SW480 (cell line): ENCODE measurements at places on chromosomes 5 and 9.
A peak's percentile ranks its signal among the peaks of the same experiment; 100 is the strongest.

- no peak for DNase-seq
Measured at GRCh38 chr5:88741964-88742363, 141.0 kb downstream of the MEF2C start.

GRCh38 chr9:84756731-84757130, 87.2 kb downstream of the NTRK2 start:
- no peak for DNase-seq

- no peak for DNase-seq
Measured at GRCh38 chr9:134419000-134419683, 92.9 kb downstream of the RXRA start.

DNA sequence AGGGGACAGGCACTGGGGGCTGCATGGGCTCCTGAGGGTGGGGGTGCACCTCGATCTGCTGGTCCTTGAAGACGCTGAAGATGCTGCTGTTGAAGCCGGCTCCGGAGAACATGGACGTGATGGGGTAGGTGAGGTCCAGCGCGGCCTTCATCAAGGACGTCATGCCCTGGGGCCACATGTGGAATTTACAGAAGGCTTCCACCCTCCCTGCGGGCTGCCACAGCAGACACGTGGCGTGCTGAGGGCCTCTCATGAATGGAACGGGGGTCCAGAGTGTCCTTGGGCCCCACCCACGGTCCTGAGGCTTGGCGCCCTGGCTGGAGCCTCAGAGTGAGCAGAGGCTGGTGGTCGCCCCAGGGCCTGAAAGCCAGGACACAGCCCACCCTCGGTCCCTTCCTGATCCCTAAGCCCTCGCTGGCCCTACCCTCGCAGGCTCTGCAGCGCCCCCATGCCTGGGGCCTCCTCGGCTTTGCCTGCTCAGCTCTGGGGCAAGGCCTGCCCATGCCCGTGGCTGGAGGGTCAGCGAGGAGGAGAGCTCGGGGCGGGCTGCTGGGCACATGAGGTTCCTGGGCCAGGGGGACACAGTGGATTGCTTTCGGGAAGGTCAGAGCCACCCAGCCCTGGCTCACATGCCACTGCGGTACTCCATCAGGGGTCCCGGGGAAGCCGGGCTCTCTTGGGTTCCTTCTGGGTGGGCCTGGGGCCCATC, 5.3 kb upstream of the NSMF start:
- DNase-seq: no peak

- no peak for DNase-seq
Measured at GRCh38 chr9:97529363-97530076, 28.1 kb downstream of the TMOD1 start.

DNA sequence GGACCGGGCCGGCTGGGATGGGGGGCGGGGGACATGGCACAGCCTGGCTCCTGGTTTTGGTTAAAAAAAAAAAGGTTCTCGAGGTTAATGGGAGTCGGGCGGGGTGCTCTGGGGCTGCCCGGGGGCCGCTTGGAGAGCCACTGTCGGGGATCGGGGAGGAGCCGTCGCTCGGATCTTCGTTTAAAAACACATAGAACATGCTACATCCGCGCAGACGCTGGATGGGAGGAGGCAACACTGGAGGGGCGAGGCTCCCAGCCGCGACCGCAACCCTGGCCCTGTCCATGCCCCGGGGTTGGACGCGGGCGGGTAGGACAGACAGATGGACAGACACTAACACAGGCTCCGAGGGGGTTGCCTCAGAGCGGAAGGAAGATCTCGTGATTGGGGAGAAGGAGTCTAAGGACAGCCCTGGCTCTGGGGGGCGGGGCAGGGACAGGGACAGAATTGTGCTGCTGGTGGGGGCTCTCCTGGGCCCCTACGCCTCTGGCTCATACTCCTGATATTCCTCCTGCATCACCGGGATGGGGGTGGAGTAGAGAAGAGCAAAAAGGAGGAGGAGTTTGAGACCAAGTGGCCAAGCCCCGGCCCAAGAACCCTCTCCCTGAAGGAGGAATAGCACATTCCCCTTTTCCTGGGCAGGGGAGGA, 9.9 kb downstream of the SNCB start:
- DNase-seq: peak; percentile 32

DNA sequence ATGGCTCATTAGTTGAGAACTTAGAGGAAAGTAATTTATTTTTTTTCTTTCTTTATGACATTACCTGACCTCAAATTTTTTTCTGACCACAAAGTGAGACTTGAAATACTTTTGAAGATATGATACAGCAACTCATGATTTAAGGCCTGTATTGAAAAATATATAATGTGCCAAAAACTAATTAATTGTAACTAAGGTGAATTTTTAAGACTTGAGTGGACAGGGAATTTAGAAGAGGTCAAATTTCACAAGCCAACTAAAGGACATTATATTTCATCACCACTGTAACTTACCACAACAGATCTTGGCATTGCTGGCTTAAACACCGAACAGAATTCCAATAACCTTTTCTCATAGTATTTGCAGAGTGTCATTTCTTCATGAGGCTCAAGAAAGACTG, 1.8 kb downstream of the CCNH start:
- DNase-seq: no peak

GRCh38 chr5:65482296-65482735, 596 bp upstream of the ADAMTS6 start:
- DNase-seq: peak; percentile 31

GRCh38 chr9:35603986-35604577, 980 bp upstream of the TESK1 start:
- peak; percentile 99 for DNase-seq

DNA sequence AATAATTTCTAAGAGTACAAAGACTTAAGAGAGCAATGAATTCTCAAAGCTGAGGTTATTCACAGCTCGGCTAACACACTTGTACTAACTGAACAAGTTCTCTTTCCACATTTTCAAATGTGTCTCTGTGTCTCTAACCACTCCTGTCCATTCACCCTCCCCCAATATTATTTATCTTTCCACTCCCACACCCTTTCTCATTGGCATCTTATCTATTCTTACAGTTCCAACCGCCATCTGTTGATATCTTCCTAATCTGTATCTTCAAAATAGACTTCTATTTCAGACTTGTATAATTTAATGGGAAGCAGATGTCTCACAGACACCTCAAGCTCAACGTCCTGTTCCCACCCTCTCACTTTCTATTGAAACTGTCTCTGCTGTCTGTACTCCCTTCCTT, 205.9 kb downstream of the ANXA1 start:
- no peak for DNase-seq

DNA sequence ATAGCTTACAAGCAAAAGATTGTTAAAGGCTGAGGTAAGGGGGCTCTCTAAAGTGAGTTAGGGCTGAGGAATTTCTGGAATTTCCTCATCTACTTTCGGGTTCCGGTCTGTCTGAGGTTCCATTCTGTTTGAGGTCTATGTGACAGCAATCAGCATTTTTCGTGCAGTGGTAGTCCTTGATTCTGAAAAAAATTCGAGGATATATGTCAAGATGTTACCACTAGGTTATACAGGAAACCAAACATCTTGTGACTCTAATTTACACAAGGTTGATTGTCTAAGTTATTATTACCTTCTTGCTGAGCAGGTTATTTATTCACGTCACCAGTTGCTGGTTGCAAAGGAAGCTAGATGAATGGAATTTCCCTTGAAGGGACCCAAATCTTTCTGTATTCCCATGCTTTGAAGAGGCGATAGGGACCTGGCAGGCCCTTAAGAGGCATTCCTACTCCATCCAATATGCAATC, 35.2 kb downstream of the RLN2 start:
- peak; percentile 19 for DNase-seq

GRCh38 chr5:9288234-9288633, 257.6 kb downstream of the SEMA5A start:
- DNase-seq: no peak

DNA sequence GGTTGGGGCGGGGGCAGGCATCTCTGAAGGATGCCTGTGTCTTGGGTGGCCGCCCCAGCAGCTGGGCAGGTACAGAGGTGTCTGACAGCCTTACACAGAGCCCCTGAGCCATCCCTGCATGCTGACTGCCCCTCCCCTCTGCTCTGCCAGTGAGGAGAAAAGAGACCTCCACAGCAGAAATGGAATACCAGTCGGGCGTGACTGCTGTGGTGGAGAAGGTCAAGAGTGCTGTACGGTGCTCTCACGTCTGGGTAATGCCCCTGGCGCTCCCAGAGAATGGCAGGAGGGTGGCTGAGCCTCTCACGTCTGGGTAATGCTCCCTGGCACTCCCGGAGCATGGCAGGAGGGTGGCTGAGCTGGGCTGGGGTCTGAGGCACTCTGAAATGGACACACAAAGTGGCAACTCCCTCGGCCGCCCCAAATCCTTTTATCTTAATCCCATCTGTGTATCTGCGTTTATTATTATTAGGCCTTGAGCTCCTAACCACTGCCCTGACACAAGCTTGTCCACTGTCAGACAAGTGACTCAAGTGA, 2.5 kb upstream of the RABL6 start:
- DNase-seq: no peak

DNA sequence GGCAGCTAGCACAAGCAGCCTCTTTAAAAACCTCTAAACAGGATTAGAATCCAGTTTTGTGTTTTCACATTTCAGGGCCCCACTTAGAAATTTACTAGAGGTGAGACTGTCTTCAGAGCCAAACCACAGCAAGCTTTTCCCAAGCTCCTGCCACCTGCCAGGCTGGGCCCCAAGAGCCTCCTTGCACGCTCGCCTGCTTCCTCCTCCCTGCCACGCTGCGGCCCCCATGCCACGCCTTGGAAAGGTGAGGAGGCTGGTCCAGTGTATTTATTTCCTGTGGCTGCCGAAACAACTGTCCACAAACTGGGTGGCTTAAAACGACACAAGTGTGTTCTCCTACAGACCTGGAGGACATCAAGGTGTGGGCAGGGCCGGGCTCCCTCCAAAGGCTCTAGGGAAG, 43.4 kb downstream of the NKX2-5 start:
- DNase-seq: peak; percentile 77

GRCh38 chr9:133954862-133955529, 37.1 kb downstream of the VAV2 start:
- DNase-seq: no peak

GRCh38 chr5:95884511-95884910, 62.0 kb upstream of the GLRX start:
- DNase-seq: no peak

- no peak for DNase-seq
Measured at GRCh38 chr5:166123717-166124116, 2167.7 kb upstream of the WWC1 start.

DNA sequence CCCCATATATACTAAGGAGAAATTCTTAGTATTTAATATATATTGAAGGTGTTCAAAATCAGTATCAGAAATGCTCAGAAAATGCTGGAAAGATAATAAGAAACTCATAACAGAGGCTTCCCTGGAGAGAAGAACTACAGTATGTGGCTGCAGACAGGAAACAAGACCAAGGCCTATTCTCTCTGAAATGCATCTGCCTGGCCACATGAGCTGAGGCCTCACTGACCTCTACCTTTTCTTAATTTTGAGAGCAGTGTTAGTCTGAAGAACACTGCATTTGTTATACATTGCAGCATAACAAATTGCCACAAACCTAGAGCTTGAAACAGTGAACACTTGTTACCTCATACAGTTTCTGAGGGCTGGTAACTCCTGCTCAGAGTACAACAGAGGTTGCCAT, 133.4 kb upstream of the SPEF2 start:
- DNase-seq: no peak

DNA sequence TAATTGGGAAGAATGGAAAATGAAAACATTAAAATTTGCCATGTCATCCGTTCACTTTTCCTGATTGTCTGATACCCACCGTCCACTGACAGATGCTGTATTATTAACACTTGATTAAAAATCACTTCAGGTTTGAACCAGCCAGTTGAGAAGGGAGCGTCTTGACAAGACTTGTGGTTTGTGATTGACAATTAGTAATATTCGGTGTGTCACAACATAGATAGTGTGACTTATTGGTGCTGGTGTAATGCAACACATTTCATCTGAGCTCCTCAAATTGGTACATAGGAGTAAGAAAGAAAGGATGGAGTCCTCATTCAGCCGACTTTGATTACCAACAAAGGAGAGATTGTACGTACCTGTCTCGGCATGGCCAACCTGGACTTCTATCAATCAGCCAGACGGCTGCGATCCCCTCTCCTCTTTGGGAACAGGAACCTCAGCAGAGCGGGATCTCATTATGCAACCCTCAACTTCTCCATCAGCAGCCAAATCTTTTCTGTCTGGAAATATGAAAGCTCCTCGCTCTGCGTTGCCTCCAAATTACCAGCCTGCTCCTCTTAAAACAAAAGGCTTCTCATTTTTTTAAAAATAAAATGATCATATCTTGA, 211.7 kb upstream of the MVB12B start:
- DNase-seq: no peak

GRCh38 chr9:35311891-35312639, 150.3 kb downstream of the UNC13B start:
- DNase-seq: no peak

DNA sequence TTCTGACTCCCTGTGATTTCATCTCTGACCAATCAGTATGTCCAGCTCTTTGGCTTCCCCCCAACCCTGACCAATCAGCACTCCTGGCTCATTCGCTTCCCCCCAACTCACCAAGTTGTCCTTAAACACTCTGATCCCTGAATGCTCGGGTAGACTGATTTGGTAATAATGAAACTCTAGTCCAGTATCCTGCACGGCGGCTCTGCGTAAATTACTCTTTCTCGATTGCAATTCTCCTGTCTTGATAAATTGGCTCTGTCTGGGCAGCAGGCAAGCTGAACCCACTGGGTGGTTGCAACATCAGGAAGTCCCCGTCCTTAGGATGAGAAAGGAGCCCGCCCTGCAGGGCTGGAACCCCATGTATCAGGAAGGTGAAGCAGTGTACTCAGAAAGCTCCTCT, 10.4 kb downstream of the FCN2 start:
- DNase-seq: no peak

- DNase-seq: no peak
Measured at GRCh38 chr5:136020001-136020382, 8.8 kb upstream of the TGFBI start.

DNA sequence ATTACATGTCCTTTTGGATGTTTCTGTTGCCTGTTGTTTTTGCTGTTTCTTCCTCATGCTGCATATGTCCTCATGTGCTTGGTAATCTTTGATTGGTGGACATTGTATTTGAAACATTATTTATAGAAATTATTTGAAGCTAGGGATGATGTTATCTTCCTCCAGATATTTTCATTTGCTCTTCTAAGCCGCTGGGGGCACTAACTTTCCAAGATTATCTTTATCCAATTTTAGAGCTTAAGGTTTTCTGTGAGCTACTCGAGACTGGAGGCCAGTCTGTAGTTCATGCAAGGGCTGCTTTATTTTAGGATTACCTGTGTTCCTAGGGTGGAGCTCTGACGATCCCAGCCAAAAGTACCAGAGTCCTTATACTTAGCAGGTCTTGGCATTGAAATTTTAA, 40.9 kb downstream of the STX17 start:
- DNase-seq: no peak

DNA sequence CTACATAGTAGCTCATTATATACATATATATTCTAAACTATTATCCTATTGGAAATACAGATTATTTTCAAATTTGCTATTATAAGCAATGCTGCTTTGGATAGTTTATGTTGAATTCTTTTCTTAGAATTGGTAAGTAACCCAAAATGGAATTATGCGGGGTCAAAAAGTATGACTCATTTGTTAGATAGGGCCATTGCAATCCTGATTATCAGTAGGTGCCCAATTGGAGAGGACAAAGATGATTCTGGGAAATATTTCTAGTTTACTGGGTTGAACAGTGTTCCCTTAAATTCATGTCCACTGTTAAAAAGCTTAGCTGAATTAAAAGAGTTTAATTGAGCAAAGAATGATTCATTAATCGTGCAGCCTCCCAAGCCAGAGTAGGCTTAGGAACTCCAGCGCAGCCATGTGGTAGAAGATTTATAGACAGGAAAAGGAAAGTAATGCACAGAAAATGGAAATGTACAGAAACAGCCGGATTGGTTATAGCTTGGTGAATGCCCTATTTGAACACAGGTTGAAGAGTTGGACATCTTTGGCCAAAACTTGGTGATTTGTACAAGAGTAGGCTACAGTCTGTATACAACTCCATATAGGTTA, 81.8 kb downstream of the GDNF start:
- no peak for DNase-seq
